ENCODE measurements at places on chromosomes 3 and 15. TPM values are rescaled to one million over a fixed set of nuclear protein-coding genes. Genes with fewer than 3 reads are reported as not detected.

GRCh38 chr3:55579496-55579895, 92.4 kb upstream of the WNT5A start:
- DNase-seq: peak; percentile 60

The GASK1A gene
- total RNA-seq: 38.5 TPM

DNA sequence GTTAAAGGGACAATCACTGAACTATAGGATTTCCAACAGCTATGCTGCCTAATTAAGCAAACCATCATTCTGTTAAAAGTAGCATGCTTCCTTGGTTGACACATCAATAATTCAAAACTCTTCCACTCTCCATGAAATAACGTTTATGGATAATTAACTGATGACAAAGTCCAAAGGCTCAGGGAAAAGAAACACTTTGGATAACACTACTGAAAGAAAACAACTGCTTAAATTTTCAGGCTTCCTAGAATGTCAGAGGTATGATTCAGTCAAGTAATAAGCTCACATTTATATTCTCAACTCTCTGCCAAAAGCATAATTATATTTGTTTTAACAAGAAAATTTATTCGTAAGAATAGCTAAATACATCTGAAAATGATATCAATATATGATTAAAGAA, 49.6 kb downstream of the WDR72 start:
- DNase-seq: no peak

DNA sequence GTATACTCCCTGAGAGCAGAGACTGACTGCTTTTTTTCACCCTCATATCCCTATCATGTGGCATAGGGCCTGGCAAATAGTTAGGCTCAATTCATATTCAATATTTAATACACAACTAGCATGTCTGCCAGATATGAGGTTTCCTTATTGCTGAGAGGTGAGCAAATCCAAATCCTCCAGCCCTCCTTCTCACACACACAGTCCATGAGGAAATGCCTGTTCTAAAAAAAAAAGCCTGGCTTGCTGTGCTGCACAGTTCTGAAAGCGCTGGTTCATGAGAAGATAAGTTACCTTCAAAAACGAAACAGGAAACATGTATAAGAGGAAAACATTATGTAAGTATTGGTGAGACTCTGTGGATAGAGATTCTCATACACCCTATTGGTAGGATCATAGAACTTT, 15.5 kb upstream of the ACAP2 start:
- DNase-seq: peak; percentile 40

The GREM1 gene
- 3.6 TPM for total RNA-seq

GRCh38 chr3:73626106-73626505, 1.4 kb upstream of the PDZRN3 start:
- no peak for DNase-seq

The RYR3 gene
- total RNA-seq: 11.6 TPM

- DNase-seq: no peak
Measured at GRCh38 chr3:9951126-9951525, 1.1 kb downstream of the PRRT3 start.

DNA sequence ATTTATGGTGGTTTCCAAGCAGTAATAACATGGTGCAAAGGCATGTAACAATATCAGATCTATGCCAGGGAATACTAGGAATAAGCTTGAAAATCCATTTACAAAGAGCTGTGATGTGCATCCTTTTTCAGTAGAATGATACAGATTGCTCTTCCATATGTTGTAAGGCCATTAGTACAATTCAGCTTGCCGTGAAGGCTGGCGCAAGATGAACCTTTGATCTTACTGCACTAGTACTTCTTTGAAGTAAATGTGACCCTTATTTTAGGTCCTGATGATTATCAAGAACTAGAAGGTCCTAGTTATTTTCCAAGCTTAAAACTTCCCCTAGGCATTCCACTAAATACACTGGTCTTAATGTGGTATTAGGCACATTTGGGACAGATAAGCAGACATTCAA, 210.1 kb upstream of the CD96 start:
- DNase-seq: no peak

The CRBN gene
- total RNA-seq: 102 TPM

The FURIN gene
- total RNA-seq: 22.9 TPM

The CCK gene
- total RNA-seq: 12.8 TPM

The C15orf39 gene
- 3.6 TPM for total RNA-seq
